ENCODE measurements at places on chromosomes 3 and 15.

DNA sequence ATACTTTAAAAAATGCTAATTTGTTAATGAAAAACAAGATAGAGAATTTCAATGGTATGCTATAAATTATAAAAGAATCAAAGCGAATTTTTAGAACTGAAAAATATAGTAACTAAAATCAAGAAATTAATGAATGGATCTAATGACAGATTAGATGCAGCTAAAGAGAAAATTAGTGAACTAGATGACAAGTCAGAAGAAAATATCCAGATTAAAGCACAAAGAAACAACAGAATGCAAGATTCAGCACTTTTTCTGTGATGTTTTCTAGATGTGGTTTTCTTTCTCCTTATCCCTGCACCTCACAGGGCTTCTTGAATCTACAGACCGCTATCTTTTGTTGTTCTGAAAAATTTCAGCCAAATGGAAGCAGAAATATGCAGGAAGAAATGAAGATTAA lies 54.4 kb downstream of the INO80 start:
- DNase-seq, result no peak

- DNase-seq, result no peak
These were observed 51.6 kb downstream of the ZBTB38 start for GRCh38 chr3:141419946-141420345.

DNA sequence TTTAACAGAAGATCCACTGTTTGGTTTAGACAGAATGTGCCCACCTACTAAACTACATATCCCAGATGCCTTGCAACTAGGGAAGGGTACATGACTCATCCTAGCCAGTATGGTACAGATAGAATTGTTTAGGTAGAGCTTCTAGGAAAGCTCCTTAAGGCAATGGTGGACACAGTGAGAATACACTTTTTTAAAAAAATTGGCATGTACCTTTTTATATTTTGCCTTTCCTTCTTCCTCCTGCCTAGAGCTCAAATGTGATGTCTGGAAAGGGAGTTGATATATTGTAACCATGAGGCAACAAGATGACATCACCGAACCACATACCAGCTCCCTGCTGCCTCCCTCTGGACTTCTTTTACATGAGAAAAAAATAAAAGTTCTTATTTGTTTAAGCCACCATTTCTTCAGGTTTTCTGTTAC lies 14.4 kb upstream of the C3orf80 start:
- DNase-seq, result no peak

GRCh38 chr15:38682861-38683260 lies 118.2 kb upstream of the RASGRP1 start:
- DNase-seq, result no peak

- DNase-seq, result no peak
These were observed 5.8 kb upstream of the NRROS start for GRCh38 chr3:196633555-196634151.

GRCh38 chr3:68483041-68483440 lies 449.3 kb downstream of the TAFA4 start:
- no peak for DNase-seq

DNA sequence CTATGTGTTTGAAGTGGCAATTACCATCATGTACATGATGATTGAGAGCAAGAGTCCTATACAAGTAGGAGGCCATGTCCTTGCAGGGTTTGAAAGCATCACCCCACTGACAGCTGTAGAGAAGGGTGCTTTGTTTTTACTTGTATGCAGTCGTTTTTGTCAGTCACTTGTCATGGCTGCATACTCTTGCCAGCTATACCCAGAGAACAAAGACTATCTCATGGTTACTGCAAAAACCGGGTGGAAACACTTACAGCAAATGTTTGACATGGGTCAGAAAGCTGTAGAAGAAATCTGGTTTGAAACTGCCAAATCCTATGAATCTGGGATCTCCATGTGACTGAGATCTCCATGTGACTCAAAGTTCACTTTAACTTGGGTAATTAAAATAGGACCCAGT lies 6.9 kb upstream of the PSMA4 start:
- no peak for DNase-seq

DNA sequence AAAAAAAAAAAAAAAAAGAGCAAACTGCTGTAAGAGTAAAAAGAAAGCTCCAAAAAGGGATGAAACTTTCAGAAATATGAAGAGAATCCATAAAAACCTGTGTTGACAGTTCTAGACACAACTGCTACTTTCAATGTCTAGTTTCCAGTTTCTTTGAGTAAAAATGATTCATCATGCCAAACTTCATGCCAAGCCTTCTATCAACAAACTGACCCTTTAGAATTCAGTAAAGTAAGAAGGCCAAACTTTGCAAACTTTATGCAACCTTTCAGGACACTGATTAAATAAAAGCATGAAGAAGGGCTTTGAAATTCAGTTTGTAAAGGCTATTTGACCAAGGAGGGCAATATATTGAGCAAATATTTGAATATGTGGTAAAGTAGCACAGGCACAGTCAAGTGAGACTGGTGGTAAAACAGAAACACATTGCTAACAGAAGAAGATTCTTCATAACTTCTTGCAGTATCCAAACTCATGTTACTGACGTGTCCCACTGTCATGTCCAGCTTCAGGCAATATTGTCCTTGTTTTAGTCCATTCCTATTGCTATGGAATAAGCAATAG lies 56.3 kb upstream of the CFAP20DC start:
- no peak for DNase-seq

DNA sequence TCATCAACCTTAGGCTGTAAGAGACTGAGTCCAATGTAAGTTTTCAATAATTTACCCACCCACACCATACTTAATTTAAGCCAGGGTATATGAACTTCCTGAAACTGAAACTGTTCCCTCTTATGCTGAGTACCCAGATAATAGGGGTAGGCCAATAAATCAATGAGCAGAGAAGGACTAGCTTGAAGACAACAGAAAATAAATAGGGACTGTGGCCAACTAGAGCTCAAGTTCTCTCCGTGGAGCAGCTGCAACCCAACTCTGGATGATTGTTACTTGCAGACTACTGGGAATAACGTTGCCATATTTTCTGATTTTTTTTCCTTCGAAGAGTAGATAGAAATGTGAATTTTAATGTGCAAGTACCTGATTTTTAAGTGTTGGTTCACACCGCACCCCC lies 128.0 kb downstream of the ATG7 start:
- DNase-seq, result no peak

- no peak for DNase-seq
These were observed 436.7 kb upstream of the CFAP20DC start for GRCh38 chr3:59486520-59486919.

GRCh38 chr15:65050270-65050669 lies 5.1 kb downstream of the SLC51B start:
- DNase-seq, result no peak

DNA sequence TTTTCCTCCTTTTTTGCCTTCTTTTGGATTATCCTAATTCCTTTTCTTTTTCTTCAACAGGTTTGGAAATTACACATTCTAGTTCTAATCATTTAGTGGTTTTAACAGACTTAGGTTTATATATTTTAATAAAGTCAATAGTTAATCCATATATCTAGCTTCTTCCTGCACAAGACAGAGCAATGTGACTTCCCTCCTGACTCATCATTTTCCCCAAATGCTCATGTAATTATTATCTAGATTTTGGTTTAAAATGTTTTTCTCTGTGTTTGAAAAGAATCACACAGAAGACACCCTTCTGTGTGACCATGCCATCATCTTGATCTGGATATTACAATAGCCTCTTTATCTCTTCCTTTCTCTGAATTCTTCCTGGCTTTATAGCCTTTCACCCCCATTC lies 28.6 kb upstream of the SSR3 start:
- no peak for DNase-seq

GRCh38 chr3:171388527-171388926 lies 71.7 kb downstream of the TNIK start:
- DNase-seq, result no peak

- no peak for DNase-seq
These were observed 56.6 kb downstream of the TP53BP1 start for GRCh38 chr15:43436395-43436794.

- DNase-seq, result no peak
These were observed 5.8 kb downstream of the ISLR start for GRCh38 chr15:74179101-74179841.

GRCh38 chr3:106048946-106049481 lies 180.2 kb upstream of the CBLB start:
- DNase-seq, result no peak

GRCh38 chr3:127206154-127206553 lies 13.2 kb downstream of the PRR23E start:
- no peak for DNase-seq

- DNase-seq, result no peak
These were observed 25.3 kb downstream of the CHDH start for GRCh38 chr3:53820756-53821580.

DNA sequence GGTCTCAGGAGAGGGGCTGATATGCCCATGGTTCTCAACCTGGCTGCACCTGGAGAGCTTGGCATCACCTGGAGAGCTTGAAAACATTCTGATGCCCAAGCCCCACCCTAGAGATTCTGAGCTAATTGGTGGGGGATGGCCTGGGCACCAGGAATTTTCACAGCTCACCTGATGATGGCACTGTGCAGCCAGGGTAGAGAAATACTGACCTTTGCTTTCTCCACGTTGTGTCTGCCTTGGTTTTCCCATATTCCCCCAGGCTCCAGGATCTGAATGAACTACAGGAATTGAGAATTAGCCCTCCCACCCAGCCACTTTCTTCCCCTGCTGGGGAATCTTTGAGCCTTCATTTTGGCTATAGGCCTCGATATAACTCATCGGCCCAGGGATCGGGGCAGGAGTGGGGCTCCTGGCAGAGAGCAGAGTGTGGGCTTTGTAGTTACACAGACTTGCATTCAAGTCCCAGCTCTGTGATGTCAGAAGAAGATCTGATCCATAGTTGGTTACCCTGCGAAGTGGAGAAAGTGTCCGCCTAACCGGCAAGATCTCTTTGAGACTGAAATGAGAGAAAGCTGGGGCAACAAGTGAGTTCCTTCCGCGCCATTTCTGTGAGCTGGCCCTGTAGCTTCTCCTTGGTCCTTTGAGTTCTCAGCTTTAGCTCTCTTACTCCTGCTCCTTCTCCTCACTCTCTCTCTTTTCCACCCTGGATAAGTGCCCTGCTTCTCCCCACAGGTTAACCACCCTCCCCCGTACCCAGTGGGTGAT lies 33.1 kb upstream of the UBE2Q2 start:
- peak; percentile 26 for DNase-seq

GRCh38 chr3:26438325-26438940 lies 184.1 kb upstream of the LRRC3B start:
- DNase-seq, result no peak

DNA sequence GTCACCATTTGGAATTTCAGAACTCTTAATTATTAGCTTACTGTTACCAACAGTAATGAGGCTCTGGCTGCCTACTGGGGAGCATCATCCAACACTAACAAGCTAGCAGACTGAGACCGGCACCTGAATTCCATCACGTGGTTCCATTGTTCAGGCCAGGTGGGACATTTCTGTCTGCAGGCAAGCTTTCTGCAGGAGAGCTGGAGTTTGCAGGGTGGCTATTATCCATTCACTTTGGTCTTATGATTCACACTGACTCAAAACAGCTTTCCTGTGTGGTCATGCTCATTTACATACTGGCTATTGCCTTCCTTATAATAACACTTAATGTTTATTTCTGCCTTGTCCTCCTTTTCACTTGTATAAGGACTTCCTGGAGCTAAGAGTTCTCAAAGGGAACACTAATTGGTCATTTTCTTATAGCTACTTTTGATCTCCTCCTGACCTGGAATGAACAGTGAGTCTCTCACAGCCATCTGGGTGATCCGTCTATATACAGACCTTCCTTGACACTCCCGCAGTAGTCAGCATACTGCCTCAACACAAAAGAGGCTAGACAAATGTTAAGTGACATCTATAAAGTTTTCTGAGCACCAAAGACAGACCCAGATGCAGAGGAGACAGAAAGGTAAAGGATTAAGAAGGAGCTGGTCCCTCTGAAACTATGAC lies 695.4 kb downstream of the FHIT start:
- DNase-seq, result no peak

DNA sequence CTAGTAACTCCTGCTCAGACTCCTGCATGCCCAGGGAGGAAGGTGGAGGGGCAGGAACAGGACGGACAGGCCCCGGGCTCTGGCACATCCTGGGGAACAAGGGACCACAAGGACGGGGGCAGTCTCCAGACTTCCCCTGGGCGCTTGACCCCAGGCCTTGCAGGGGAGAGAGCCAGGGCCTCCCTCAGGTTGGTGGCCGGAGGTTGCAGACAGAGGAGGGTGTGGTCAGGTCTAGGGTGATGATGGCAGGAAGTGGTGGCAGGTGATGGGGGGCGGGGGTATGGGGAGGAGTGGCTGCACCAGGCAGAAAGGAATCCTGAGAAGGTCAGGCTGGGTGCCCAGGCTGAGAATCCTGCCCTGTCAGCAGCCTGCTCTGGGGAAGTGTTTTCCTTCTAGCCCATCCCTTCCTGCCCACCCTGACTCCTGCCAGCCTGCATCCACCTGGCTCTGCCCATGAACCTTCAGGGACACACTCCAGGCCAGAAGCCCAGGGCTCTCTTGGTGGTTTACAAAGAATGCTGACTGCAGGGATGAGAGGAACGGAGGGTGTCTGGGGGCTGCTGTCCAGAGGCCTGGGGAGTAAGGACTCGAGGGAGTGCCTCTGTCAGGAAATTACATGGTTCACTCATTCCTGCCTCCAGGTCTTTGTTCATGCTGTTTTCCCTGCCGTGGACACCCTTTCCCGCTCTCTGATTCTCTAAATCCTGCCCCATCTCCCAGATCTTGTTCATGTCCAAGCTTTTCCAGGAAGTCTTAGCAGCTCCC lies 15.8 kb downstream of the LOXL1 start:
- DNase-seq, result no peak

DNA sequence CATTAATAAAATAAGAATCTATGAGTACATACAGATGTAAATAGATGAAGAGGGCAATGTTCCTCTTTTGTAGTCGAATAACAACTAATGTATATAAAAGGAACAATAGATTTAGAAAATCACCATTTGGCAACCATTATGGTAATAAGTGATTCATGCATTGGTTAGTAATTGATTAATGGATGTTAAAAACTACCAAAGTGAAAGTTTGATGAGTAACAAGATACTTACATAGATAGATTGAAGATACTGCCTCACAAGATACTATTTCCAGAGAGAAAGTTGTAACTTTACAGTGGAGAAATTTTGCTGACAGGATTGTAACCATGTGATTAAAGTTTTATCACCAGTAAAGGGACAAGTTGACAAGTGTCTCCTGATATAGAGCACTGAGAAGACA lies 55.0 kb downstream of the TCF12 start:
- no peak for DNase-seq

- DNase-seq, result no peak
These were observed 332.0 kb downstream of the NSUN3 start for GRCh38 chr3:94394885-94395284.

DNA sequence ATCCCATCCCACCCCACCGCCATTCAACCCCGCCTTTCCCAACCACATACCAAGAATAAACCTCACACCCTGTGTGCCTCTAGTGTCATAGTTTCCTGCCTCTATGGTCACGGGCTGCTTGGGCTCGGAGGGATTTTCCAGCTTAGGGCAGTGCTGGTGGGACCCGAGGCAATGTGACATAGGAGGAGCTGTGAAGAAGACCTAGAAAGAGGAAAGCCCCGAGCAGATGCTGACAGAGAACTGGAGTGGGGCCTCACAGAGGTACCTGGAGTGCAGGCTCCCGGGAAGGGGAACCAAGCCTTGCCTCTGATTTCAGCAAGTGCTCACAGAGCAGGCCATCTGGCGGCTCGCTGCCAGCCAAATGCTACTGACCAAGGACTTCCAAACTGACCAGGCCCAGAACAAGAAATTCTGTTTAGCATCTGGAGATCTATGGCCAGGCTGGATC lies 27.5 kb downstream of the BHLHE40 start:
- no peak for DNase-seq
